ENCODE measurements at places on chromosomes 13 and 19.

DNA sequence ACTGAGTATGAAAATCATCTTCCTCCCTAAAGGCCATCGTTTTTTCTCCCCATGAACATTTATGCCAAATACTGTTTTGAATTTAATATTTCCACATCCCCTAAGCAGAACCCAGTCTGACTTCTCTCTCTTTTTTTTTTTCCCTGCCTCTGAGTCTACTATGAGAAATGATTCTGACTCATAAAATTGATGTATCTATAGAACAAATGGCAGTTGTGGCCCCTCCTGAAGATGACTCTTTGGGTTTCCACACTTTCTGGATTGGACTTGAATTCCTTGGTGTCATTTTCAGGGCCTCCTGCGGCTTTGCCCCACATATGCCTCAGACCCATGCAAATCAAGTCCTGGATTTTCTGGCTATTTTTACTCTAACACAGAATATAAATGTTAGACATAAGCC lies 22.7 kb upstream of the NAXD start:
- no peak for DNase-seq

DNA sequence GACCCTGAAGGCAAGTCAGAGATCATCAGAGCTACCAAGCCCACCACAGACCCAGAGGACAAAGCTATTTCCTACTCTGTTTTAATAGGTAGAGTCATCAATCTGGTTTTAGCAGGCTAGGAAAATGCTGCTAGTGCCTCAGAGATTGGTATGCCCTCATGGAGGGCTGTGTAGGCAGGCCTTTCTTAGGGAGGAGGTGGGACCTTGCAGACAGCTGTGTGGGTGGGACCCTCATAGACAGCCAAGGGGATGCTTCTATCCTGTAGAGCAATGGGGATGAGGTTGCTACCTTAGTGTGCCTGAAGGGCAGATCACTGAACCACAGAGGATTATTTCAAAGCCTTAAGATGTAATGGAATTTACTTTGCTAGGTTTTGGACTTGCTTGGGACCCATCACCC lies 534.9 kb upstream of the KLF12 start:
- no peak for DNase-seq

- no peak for DNase-seq
These were observed 45.5 kb upstream of the ZNF91 start for GRCh38 chr19:23440791-23441190.

DNA sequence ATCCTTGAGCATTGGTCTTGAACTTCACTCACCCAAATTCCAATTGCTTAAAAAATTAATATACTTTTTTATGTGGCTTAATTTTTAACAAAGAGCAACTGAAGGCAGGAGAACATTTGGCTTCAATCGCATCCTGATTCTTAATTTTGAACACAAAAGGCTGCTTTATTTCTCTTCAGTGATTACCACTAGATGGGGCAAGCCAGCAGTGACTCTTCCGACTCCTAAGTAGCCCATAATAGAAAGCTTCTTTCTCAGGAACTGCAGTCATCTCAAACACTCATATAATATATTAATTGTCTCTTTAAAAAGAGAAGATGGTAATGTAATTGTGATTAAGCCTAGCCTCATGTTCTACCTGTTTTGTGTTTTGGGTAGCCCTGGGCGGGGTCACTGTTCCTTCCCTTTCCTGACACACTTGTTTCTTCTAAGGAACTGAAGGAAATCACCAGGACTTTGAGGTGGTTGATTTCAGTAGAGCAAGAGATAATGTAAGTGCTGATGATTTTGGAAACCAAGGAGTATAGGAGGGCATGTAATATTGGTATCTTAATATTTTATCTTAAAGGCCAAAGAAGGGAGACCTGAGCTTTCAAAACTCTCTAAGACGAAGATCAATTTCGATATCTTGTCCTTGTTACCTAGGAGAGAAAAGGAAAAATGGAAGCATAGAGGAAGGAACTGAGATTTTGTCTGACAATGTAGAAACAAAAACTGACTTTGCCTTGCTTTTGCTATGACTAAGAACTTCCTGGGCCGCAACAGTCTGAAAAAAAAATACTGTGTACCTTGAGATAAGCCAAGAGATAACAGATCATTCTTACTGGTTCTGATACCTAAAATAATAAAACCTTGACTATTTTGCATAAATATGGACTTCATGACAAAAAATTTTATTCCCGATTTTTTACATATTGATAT lies 73.1 kb downstream of the TNFSF13B start:
- DNase-seq = no peak

- DNase-seq = no peak
These were observed 40.5 kb downstream of the TEX26 start for GRCh38 chr13:30972888-30973377.

DNA sequence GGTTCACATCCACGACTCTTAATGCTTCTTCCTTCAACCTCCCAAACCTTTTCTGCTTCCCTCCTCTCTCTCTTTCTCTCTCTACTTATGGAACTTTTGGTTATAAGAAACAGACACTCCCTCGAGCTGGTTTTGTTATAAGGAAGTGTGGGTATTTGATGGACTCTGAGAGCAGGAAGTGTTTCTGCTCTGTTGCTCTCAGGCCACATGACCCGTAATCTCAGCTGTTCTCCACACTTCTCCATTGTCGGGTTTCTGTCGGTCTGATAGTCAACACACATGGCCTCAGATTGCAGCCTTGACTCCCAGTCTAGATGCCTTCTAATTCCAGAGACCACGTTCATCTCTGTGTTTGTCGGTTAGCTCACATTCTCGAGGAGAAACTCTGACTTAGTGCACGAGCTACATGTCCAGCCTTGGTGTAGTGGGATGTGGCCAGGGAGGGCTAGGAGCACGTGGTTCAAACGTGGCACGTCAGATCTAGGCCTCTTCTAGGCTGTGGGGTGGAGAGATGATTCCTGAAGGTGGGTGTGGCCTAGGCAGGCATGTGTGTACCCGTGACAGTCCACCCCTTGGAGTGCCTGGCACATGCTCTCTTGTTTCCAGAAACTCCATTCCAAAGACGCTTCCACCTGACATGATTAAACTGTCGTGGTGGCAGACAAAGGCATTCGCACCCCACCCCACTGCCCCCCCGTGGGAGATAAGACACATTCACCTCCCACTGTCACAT lies 26.3 kb downstream of the CNFN start:
- DNase-seq = no peak

GRCh38 chr19:29680447-29680846 lies 15.2 kb downstream of the PLEKHF1 start:
- DNase-seq = no peak

GRCh38 chr19:5113633-5114586 lies 145.0 kb downstream of the KDM4B start:
- no peak for DNase-seq

DNA sequence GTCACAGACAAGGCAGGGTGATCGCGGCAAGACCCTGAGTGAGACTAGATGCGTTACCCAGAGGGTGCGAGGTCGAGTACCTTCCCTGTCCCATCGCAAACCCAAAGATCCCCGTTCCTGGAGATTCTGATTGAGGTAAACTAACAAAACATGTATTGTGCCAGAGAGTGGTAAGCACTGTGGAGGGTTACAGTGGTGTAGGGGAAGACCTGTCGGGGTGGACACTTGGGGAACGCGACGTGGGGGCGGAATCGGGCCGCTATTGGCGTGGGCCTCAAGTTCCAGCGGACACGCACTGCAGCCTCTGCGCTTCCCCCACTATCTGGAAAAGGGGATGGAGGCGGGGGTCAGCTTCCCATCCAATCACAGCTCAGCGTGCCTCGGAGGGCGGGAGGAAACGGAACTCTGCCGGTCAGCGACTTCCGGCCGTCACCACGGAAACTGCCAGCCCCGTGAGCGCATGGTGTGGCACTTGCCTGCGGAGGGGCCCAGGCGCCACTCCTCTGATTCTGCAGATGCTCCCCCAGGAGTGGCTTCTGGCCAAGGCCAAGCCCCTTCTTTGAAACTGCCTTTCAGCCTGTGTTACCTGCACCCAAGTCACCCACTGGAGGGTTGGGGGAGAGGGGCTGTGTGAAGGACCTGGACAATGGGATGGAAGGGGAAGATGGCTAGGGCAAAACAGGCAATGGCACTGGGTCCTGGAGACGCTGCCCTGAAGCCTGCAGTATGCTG lies 1.0 kb upstream of the UBE2M start:
- DNase-seq = peak; percentile 51

- DNase-seq = no peak
These were observed 293.3 kb downstream of the ZNF536 start for GRCh38 chr19:30665449-30665848.

DNA sequence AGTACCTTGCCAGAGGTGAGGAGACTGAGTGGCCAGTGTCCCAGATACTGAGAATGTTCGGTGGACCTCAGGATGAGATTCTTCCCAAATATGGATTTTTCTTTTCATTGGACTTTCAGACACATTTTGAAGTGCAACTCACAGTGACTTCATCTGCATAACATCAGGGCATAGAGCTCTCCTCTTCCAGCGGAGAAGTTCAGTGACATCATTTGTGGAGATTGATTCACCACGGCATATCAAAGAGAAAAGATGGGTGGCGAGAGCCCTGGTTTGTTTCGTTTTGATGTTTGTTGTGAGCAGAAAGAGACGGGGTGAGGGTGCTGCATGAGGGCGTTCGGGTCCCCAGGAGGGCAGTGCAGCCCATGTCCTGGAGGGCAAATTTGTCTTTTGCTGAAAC lies 120.1 kb upstream of the GPR12 start:
- DNase-seq = no peak

- no peak for DNase-seq
These were observed 35.2 kb downstream of the TSC22D1 start for GRCh38 chr13:44540761-44541434.

DNA sequence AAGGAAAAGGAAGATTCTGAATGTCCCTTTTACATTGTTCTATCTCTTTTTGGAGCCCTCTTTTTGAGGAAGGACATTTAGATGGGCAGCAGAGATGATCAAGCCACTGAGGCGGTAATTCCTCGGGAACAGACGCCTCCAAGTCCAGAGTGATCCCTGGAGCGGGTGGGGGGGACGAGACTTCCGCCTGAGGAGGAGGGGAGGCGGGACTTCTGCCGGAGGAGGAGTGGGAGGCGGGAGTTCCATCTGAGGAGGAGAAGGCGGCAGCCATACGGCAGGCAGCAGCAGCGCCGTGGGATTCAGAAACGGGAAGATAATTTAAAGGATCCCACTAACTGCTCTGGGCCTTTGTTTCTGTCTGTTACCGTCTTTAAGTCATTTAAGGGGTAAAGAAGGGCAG lies 37.6 kb upstream of the CD177 start:
- no peak for DNase-seq

- DNase-seq = no peak
These were observed 23.3 kb downstream of the LYPD4 start for GRCh38 chr19:41821003-41821735.
